Astrocyte (in vitro differentiated cells and primary cell): ENCODE measurements at places on chromosomes 3 and 15.

DNA sequence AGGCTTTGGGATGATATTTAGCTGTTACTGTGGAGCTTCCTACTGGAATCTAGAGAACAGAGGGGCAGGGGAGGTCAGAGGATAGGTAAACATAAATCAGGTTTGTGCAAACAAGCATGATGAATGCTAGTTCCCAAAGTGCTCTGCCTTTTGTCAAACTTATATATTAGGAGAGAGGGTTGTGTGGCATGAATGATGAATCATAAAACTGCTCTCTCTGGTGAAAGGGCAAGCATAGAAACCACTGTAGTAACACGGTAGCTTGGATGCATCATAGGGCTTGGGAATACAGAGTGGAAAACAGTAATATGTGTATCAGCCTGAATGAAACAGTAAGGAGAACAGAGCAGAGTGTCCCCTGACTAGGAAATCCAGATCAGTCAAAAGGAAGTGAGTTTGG is 486.7 kb downstream of the IL5RA start:
- DNase-seq = no peak

- DNase-seq = no peak
Observed at GRCh38 chr15:43412096-43412495, 41.2 kb downstream of the TUBGCP4 start.

GRCh38 chr3:51585197-51585596 is 46.7 kb downstream of the RAD54L2 start:
- DNase-seq = no peak

DNA sequence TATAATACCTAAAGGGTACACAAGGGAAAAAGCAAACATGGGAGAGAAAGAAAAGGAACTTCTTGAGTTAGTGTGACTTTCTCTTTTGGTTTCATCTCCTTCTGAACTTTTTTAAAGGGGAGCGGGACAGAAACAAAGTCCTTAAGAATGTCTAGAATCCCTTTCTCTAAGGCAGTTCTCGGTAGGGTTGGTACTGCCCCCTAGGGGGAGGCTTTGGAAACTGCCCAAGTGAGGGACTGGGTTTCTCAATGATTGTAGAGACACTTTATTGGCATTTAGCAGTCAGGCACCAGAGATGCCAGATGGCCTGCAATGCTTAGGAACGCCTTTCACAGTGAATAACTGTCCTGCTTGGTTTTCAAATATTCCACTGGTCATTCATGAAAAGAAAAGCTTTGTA is 172.7 kb downstream of the WDR72 start:
- no peak for DNase-seq

DNA sequence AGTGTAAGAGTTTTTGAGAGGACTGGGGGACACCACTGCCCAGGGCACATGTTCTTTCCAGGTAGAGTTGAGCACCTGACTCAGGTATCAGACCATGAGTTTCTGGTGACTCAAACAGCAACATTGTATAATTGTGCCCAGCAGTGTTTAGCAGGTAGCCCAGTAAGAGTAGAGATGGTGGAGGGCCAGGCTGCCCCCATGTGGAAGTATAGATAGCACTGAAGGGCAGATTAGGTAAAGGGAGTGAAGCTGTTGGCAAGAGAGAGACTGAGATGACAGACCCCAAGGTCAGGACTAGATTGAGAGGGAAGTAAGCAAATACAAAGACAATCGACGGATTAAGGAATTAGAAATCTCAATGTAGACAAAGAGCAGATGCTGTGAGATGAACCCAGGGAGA is 74.6 kb downstream of the TRIM42 start:
- no peak for DNase-seq

GRCh38 chr3:125140818-125141595 is 71.5 kb downstream of the SLC12A8 start:
- no peak for DNase-seq

DNA sequence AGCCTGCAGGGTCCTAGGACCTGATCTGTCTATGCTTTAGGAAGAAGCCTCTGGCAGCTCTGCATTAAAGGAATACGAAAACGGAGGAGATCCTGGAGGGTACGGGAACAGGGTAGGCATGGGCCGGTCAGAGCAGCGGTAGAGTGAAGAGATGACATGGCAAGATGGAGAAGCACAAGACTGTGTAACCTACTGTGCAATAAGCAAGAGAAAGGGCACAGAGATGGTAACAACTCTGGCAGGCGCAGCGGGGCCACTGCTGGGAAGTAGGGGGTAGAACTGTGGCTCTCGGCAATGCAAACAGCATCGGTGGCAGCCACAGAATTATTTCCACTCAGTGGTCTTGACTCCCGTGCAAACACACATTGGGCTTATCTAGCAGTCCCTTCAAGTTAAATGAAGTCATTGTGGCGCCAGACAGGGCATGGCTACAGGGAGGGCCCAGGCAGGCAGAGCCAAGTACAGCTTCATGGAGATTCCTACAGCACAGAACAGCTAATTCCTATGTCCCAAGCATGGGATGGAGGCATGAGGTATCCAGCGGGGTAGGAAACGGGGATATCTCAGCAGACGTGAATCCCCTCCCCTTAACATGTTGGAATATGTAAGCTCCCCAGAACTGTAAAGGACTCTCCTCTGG is 28.8 kb downstream of the WHAMM start:
- DNase-seq = no peak

GRCh38 chr3:188471723-188472122 is 317.8 kb downstream of the LPP start:
- DNase-seq = no peak

DNA sequence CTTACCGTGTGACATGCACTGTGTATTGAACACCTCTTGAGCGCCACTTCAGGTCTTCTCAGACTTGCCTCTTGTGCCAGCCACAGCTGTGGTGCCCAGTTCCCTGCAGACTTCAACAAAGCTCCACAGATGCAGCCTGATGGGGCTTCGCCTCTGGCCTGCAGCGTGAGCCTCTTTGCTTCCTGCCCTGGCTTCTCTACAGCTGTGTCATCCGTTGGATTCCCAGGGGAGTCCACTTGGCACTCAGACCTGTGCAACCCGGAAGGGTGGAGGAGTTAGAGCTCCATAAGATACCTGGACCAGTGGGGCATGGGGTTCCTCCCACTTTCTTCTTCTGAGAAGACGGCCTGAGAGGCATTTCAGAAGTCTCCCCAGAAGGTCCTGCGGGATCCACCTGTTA is 57.7 kb upstream of the BNIP2 start:
- no peak for DNase-seq

GRCh38 chr3:119145500-119146167 is at the start of gene TEX55:
TEX55 (plus strand) TSS chr3:119146165; CDS start chr3:119146190, 25 bp downstream.
- peak; percentile 29 for DNase-seq
